ENCODE measurements at places on chromosomes 4 and X. TPM values are rescaled to one million over a fixed set of nuclear protein-coding genes. Genes with fewer than 3 reads are reported as not detected.

- peak; percentile 73 for DNase-seq
These were observed 144.6 kb upstream of the NOCT start for GRCh38 chr4:138870737-138871554.

The SSX3 gene
- total RNA-seq: not detected

DNA sequence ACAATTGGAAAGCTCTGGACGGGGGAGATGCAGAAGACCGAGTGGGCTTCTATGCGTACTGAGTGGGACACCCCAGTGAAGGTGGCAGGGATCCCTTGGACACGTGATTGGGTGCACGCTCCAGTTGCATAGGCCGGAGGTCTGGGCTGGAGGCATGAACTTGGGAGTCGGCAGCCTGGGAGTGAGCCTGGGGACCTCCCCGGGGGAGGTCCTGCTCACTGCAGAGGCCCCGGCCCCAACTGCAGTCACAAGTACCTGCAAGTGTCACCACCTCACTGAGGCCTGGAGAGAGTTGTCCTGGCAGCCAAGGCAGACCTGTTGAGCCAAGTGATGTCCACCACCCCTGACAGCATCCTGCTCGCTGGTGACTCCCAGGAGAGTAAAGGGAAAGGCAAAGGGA lies 49.3 kb upstream of the HMX1 start:
- DNase-seq: no peak

DNA sequence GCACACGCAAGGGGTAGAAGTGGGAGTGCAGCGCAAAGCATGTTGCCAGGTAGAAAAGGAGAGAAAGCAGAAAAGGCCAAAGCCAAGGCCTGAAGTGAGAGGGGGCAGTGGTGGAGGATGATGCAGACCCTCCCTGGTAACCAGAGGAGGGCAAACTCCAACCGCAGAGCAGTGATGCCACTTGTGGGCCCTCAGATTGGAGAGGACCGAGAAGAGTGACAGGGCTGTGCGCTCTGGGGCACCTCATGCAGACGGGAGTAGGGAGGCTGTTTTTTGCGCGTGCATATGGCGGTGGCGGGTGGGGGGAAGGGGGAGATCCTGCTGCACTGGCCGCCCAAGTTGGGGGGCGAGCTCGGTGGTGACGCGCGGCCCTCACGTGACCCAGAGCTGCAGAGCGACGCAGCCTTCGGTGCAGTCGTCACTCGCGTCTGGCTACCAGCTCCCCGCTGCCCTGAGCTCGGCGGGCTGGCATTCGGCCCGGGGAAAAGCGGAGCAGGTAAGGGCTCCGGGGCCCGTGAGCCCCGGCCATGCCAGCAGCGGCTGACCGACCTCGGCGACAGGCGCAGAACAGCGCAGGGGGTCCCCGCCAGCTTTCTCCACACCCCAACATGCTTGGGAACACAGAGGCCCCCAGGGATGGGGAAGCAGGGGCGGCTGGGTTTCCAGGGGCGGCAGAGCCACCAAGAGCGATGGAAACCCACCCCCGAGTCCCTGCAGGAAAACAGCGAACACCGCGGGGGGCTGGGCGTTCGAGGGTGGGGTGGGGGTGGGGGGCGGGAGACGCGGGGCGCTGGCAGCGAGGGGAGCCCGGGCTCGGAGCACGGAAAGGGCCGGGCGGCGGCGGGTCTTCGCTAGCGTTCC lies at the start of gene BEX3:
TSS of gene BEX3 (plus strand) at position 421 of the 861 bp plus-strand sequence. CDS start 984 bp downstream, outside the sequence.
- peak; percentile 68 for DNase-seq

The PABPC1L2A gene
- total RNA-seq: 0.83 TPM

GRCh38 chr4:169338241-169338640 lies 67.5 kb upstream of the SH3RF1 start:
- DNase-seq: no peak

The HPSE gene
- total RNA-seq: 3.7 TPM

The SNCA gene
- 15.0 TPM for total RNA-seq

The GRIA2 gene
- not detected for total RNA-seq

The PABPC4L gene
- 3.6 TPM for total RNA-seq

All from WTC11 (cell line).